Dorsolateral prefrontal cortex (tissue), 122 donors: ENCODE measurements at places on chromosomes 6 and 20.

DNA sequence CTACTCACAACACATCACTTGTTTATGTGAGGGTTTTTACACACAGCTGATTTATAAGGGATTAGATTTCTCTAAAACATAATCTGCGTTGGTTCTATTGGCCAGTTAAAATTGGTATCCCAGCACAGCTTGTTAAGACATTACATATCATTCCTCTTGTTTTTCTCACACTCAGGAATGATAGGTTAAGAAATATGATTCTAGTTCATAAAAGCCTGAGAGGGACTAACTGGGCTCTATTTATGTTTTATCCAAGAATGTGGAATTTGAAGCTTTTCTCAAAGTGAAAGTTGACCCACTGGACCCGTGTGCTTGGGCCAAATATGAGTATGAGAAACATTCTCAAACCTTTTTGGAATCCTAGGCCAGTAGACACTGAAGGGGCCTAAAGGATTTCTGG, 117.3 kb downstream of the TMEM170B start:
- no peak for DNase-seq

- DNase-seq, result peak; percentile 62
Measured at GRCh38 chr20:1933465-1933870, 38.3 kb downstream of the SIRPA start.

DNA sequence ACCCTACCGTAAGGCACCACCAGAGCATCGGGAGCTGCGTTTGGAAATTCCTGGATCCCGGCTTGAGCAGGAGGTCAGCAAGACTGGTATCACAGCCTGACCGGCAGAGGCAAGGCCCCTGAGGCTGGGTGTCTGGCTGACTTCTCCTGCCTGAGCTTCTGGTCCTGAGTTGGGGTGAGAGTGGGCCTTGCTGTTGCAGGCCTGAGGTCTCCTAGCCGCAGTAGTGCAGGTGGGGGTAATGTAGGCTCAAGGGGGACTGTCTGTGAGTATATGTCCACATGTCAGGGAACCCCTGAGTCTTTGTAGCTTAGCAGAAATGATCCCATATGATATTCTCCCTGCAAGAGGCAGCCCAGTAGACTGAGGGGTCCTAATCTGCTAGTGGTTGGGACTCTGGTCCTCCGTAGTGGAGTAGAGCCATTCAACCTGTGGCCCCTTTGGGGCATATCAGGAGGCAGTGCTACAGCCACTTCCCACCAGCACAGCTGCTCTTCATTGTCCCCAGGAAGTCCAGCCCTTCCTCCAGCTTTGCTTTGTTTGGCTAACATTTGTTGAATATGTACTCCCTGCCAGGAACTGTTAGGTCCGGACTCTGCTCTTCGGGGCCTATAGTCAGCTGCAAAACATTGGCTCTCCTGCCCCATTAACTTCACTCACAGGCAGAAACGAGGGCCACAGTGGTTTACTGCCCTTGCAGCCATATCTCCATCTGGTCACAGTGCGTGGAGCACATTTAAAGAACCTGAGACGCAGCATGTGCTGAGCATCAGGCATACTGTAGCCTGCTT, 10.9 kb downstream of the LRRC73 start:
- no peak for DNase-seq

GRCh38 chr6:9761220-9761619, 653.7 kb downstream of the TFAP2A start:
- DNase-seq, result no peak

DNA sequence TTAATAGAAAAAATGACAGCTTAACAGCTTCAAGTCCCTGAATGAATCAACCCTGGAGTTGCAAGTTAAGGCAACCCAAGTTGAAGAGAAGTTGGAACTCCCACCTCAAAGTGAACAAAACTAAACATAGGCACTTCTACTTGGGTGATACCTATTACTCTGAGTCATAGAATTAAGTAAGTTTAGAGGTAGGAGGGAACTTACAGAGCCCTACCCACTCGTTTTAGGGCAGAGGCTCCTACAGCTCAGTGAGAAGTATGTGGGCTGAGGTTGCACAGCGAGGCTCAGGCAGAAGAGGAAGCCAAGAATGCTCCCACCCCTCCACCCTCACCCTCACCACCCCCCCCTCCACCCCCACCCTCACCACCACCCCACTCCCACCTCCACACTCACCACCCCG, 42.2 kb downstream of the NFATC2 start:
- DNase-seq, result no peak

GRCh38 chr6:89661559-89661958, 23.0 kb upstream of the LYRM2 start:
- no peak for DNase-seq

DNA sequence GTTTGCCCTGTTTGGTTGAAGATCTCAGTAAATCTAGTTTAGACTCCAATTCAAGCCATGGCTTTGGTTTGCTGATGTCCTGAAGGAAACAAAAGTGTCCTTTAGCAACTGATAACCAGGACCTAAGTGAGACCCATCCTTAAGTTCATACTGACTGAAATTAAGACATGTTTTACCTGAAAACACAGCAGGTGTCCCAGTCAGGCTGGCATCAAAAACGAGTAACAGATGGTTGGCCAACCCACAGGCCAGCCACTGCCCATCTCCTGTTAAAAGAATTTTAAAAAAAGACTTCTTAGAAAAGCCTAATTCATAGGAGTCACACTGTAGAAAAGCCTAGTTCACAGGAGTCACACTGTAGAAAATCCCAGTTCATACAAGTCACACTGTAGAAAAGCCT, 58.3 kb downstream of the WDR27 start:
- no peak for DNase-seq

- no peak for DNase-seq
Measured at GRCh38 chr20:36097337-36098151, 57.0 kb upstream of the EPB41L1 start.

DNA sequence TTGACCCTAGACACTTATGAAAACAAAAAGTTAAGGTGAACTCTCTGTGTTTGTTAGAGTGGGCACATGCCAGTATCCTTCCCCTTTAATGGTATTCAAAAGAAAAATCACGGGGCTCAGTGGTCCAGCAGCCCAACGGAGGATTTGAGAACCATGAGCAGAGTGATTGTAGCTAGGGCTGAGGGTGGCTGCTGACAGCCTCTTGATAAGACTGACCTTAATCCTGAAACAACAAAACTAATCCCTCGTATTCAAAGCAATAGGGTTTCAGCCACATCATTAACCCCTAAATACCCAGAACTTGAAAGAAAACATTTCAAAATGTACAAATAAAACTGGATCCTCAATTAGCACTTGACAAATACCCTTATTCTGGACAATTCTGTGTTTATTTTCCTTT, 95.1 kb downstream of the SNAP25 start:
- DNase-seq, result no peak

DNA sequence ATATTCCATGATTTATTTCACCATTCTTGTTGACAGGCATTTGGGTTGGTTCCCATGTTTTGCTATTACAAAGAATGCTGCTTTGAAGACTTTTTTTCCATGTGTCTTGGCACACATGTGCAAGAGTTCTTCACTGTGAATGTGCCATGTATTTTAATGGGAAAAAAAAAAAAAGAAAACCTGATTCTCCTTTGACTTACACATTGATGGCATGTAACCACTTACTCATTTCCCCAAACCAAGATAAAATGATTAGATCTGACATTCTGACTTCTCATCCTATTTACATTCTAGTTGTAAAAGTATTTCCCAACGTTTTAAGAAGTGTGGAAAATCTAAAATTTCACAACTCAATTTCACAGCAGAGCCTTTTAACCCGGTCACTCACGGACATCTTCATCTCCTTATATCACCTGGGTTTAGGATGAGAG, 4.4 kb downstream of the CAP2 start:
- DNase-seq, result no peak
